ENCODE measurements at places on chromosomes 5 and 9.

- DNase-seq: no peak
Measured at GRCh38 chr5:173577166-173577565, 39.3 kb downstream of the BOD1 start.

DNA sequence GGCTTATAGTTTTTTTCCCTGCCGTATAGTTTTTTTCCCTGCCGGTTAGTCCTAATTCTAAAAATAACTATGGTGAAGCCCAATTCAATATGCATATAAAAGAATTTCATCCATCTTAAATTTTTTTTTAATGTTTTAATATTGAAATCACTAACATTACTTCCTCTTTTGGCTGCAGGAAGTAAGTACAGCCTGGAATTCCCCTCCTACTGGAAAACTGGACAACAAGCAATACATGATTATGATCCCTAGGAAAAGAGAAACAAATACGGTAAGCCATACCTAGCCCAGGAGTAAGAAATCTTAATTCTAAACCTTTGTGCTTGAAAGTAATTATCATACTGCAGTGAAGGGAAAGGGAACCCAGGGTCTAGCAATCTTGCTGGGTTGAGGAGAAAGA is 119.0 kb downstream of the NR3C1 start:
- no peak for DNase-seq

DNA sequence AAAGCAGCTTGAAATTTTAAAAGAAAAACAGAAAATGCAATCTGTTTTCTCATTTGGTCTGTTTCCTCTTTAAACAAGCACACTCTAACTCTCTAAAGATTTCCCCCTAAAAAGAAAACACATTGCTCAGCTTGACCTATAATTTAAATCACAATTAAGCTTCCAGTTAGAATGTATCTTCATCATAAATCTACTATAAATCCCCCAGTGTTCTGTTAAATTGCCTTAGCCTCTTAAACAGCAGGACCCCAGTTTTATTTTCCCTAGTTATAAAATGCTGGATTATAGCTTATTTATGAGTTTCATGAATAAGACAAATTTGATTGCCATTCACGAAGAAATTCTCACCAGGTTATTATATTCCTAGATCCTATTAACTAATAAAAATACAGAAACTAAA is 8.6 kb upstream of the SMC2 start:
- no peak for DNase-seq

GRCh38 chr5:27308153-27308552 is 269.8 kb upstream of the CDH9 start:
- DNase-seq: no peak

DNA sequence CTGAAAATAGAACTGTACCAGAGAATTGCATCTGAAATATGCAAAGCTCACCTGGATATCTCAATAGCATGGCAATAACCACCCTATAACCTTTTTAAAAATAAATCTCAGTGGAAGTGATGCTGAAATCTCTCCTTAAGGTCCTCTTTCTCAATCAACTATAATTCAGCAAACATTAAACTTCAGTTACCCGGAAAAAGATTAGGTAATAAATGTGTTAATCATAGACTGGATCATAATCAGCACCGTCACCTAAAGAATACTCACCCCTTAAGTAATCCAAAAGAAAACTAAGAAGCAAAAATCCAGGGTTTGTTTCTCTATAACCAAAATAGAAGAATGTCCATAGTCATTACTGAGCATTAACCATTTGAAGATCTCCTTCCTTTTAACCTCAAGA is 44.3 kb upstream of the DENND4C start:
- DNase-seq: no peak

- no peak for DNase-seq
Measured at GRCh38 chr9:113350937-113351336, 1.6 kb downstream of the BSPRY start.

DNA sequence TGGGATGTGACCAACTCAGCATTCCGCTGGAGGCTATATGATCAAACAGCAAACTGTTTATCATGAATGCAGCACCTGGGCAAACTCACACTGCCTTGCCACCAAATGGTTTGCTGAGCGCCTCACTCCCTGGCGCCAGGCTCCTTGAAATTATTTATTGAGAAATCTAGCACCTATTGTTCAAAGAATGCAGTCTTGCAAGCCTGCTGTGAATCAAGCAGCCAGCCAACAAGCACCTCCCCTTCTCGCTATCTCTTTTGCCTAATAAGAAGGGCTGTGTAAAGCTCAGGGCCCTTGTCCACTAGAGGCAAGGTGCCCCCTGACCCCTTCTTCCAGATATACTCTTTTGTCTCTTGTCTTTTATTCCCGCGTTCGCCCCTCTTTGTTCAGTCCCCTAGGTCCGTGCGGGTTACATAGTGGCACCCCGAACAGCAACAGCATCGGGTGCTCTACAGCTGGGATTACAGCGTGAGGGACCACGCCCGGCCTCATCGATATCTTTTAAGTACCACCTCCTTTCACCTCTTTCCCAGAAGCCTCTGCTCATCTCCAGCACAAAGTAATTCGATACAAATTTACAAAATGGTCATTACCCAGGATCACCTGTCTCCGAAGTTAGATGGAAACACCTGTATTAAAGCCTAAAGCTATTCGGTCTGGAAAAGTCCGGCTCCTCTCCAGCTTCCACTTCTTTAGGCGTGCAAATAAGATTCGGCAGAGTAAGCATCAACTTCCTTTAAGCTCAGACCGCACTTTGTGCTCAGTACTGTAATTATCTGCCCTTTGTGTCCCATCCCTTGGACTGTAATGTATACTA is 896 bp downstream of the RIGI start:
- DNase-seq: no peak

DNA sequence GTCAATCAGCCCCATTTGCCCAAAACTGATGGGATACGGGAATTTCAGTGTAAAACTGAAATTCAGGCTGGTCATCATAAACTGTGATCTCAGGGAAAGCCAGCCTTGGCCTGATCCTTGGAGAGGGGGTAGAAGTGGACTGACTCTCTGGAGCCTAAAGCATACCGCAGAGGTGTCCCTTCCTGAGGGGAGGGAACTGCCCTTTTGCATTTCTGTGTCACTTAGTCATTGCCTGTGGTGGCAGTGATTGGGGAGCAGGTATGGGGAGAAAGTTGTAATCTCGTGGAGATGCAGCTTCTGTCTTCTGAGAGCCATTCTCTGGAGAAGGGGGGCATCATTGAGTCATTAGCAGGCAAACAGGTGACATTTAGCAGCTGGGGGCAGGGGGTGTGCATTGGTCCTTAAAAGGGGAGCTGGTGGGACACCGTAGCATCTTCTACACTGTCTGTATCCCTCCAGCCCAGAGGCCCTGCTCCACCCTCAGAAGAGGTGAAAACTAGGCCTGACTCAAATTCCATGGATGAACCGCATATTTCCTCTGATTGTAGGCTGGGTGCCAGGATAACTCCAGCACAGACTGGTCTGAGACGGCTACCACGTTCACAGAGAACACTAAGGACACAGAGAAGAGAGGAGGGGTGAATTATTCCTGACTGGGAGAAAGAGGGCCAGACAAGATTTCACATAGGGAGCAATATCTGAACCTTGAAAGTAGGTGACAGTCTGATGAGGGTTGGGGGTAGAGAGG is 143.3 kb downstream of the SEC61B start:
- no peak for DNase-seq

GRCh38 chr5:144549580-144549979 is 378.9 kb downstream of the KCTD16 start:
- DNase-seq: peak; percentile 75

DNA sequence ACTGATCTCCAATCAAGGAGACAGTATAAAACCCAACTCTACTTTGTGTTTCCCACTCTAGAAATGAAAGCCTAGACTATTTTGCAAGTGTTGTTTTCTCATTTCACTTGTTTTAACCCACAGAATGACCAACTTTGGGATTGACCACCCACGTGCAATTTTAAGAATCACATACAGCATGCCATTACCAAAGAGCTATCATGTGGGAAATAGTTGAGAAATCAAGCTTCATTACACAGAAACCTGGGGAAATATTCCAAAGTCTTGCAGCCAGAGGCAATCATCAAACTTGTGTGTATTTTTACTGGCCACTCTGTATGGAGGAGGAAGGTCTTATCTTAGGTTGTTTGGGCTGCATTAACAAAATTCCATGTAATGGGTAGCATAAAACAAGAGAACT is 451.4 kb upstream of the DAB2 start:
- no peak for DNase-seq

DNA sequence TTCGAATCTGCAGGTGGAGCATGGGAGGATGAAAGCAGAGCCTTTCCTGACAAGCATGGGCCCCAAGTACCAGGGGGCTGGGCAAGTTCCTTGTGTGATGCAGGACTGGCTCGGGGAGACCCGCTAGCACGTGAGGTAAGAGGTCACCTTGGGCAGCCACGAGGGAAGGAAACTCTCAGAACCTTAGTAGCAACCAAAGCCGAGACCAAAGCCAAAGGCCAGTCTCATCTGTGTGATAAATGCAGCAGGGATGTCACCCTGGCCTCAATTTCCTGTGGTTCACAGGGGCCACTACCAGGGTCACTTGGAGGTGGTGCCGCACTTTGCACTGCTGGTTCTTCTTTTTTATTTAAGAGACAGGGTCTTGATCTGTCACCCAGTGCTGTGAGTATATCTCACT is 39.5 kb downstream of the PRRT1B start:
- DNase-seq: no peak

DNA sequence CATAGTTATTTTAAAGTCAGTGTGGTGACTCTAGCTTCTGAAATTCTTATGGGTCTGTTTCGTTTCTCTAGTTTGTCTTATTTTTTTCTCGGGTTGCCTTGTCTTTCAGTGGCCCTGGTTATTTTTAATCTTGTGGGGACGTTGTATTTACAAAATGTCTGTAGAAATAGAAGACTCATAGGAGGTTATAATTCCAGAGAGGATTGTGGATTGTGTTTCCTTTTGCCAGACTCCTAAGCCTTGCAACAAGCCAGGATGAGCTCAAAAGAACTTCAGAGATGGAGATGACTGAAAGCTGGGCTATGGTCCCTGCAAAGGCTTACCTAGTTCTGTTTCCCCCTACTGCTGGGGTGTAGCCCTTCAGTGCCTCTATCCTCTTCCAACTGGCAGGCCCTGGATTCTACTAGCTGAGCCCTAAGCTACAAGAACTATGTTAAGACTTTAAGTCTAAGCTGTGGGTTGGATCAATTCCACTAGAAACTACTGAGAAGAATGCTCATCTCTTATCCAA is 32.2 kb upstream of the LECT2 start:
- no peak for DNase-seq

GRCh38 chr9:2390028-2390427 is 231.6 kb upstream of the VLDLR start:
- no peak for DNase-seq

DNA sequence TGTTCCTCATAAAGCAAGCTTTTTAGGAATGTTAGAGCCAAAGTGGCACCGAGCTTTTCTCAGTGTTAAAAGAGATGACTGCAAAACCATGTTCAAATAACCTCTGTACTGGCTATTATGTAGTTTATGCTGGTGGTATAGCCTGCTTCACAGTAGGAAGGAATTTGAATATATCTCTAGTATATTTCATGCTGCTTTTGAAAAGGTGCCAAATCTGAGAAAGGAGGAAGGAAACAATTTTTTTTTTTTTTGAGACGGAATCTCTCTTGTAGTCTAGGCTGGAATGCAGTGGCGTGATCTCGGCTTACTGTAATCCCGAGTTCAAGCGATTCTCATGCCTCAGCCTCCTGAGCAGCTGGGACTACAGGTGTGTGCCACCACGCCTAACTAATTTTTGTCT is 13.5 kb downstream of the CREBRF start:
- no peak for DNase-seq

DNA sequence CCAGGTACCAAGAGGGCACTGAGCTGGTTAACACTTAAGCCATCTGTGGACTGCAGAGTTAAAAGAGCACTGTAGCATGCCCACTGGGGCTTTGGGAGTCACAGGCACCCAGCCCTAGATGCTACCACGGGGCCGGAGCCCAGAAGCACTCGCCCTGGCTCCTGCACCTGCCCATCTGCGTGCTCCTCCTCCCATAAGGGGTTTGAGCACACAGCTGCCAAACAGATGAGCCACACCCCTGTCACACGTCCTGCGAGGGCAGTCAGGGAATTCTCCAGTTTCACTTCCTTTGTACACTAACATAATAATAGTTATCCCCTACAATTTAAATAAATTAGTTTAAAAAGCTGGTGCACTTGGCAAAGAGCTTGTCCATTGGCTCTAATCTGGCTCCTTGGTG is 4.5 kb upstream of the PCA3 start:
- DNase-seq: no peak

DNA sequence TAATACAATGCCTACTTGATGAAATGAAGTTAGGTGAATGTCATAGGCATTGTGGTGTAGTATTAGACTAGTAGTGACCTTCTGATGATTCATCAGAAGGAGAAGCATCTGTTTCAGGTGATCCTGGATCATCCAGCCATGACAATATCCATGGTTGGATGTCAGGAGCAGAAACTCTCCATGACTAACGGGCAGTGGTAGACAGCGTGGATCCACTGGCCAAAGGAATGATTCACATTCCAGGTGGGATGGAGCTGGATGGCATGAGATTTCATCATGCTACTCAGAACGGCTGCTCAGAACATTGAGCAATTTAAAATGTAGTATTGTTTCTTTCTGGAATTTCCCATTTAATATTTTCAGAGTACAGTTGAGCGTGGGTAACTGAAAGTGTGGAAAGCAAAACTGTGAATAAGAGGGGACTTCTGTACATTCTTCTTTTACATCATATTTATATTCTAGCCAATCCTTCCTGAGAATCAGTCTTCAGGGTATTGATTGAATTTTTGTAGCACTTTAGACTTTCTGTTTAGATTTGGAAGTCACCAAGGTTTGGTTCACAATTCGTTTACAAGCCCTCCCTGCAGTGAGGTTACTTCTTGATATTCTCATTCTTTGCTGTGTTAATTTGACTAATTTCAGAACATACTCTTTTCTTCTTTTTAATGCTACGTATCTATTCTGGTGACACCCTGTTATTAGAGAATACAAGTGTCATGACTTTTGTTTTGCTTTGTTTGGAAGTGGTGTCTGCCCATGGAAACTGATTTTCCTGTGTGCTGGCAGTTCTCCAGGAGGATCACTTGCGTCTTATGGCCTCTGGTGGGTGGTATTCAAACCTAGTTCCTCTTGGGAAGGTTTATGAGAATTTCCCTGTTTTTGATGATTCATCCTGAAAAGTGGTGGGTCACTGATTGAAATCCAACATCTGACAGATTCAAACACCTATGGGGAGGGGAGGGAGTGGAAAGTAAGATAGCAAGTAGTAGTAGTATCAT is 12.2 kb upstream of the CLINT1 start:
- peak; percentile 64 for DNase-seq

DNA sequence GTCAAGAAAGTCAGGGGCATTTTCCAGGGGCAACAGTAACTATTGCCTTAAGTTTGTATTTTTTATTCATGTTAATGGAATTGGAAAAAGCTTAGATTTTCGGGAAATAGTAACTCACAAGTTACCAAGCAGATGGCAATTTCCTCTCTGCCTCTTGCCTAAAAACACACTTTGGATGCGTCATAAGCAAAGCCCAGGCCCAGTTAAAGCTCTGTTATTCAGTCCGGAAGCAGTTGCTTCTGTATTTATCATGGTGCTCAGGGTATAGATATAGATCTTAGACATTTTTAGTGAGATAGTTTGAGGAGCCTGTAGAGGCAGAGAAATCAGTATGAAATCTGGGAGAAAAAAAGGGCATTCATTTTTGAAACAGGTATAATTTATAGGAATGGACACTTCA is 260.3 kb upstream of the TNC start:
- no peak for DNase-seq

GRCh38 chr5:56264417-56265025 is 31.4 kb upstream of the ANKRD55 start:
- peak; percentile 28 for DNase-seq
